ENCODE measurements at places on chromosomes 13 and 19. TPM values are rescaled to one million over a fixed set of nuclear protein-coding genes. Genes with fewer than 3 reads are reported as not detected.

GRCh38 chr19:6801485-6802086, 29.1 kb downstream of the VAV1 start:
- H3K27ac ChIP-seq = peak overlapping the region; percentile 89
- peak; percentile 90 for DNase-seq
- H3K27me3 ChIP-seq = no peaks in the 10 kb centered on the region

- peaks cover 53% of the 10 kb centered on the region for H3K4me1 ChIP-seq
- H3K27ac ChIP-seq = peak overlapping the region; percentile 93
- peaks cover 1% of the 10 kb centered on the region for H3K27me3 ChIP-seq
- no peaks in the 10 kb centered on the region for H3K36me3 ChIP-seq
- peak overlapping the region; percentile 22 for H3K4me3 ChIP-seq
These were observed 9.7 kb upstream of the GIPC1 start for GRCh38 chr19:14505488-14506239.

DNA sequence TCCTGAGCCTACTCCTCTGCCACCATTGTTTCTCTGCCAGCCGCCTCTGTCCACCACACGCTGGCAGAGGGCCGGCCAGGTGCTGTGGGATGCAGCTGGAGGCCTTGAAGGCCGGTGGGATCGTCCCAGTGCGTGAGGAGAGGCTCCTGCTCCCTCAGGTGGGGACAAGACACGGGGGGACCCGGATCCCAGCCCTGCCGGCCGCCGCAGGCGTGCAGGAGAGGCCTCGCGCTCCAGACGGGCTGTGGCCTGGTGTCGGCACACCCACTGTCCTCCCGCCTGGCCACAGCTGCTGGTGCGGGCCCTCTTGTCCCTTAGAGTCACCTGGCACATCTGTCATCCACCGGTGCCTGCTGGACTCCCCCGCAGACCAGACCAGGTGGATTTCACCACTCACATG, 18.1 kb upstream of the GNA15 start:
- H3K4me1 ChIP-seq = no peaks in the 10 kb centered on the region
- H3K27ac ChIP-seq = no peak overlapping the region
- no peaks in the 10 kb centered on the region for H3K36me3 ChIP-seq
- DNase-seq = no peak
- no peak overlapping the region for H3K4me3 ChIP-seq

DNA sequence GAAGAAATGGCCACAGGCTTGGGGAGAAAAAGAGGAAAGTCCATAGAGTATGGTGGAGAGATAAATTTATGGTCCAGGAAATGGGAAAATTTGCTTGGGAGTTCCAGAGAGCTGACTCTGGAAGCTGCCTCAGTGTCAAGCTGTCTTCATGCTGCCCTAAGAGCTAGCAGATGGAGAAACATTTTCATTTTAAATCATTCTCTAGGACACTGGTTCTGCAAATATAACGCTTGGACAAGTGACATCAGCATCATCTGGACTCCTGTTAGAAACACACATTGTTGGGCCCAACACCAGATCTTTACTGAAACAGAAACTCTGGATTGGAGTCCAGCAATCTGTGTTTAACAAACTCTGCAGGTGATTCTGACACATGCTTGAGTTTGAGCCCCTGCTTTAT, 592.0 kb upstream of the KLF12 start:
- no peaks in the 10 kb centered on the region for H3K4me1 ChIP-seq
- H3K4me3 ChIP-seq = no peak overlapping the region
- DNase-seq = no peak
- no peaks in the 10 kb centered on the region for H3K36me3 ChIP-seq

- H3K27me3 ChIP-seq = no peaks in the 10 kb centered on the region
- no peak overlapping the region for H3K4me3 ChIP-seq
- H3K27ac ChIP-seq = no peak overlapping the region
- DNase-seq = no peak
These were observed 389.4 kb downstream of the RFC3 start for GRCh38 chr13:34207334-34207733.

DNA sequence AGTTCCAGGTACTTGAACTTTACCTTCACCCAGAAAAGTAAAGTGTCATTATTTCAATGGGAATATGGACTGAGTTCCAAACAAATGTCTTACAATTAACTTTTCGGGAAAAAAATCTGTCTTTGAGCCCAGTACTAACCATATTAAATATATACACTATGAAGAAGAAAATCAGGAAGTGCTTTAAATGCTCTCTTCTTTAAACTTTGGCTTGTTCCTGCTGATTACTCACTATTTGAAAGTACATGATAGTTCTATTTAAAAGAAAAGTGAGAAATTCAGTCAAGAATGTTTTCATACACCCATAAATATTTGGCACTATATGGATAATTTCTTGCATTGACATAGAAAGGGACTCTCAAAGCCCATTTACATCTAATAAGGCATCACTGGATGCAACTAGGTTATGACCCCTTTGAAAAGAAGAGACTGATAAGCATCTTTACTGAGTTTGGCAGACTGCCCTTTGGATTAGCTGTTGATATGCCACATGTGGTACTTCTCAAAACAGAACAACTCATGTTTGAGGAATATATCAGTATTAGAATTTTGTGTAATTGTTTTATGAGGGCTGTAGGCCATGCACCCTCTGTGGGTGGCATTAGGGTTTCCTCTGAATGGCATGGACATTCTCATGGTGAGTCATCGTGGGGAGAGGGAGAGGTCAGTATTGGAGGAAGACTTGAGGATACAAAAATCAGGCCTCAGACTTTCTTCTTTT, 25.0 kb upstream of the VWA8 start:
- H3K27ac ChIP-seq = no peak overlapping the region
- H3K4me1 ChIP-seq = no peaks in the 10 kb centered on the region
- DNase-seq = no peak
- peaks cover 12% of the 10 kb centered on the region for H3K27me3 ChIP-seq
- H3K36me3 ChIP-seq = no peaks in the 10 kb centered on the region
- no peak overlapping the region for H3K4me3 ChIP-seq

GRCh38 chr19:7914598-7915045, at the start of gene TGFBR3L:
Gene TGFBR3L (plus strand): TSS chr19:7914830.
- no peak for DNase-seq
- H3K4me3 ChIP-seq = peak within 1 kb of the TSS; percentile 53
- H3K36me3 ChIP-seq = peaks cover 10% of the 10 kb centered on the region
- peaks cover 16% of the 10 kb centered on the region for H3K4me1 ChIP-seq
- H3K27me3 ChIP-seq = peaks cover 32% of the 10 kb centered on the region

- no peak overlapping the region for H3K27ac ChIP-seq
- H3K4me3 ChIP-seq = no peak overlapping the region
- no peak for DNase-seq
- H3K4me1 ChIP-seq = no peaks in the 10 kb centered on the region
- no peaks in the 10 kb centered on the region for H3K27me3 ChIP-seq
These were observed 324.1 kb upstream of the PCDH9 start for GRCh38 chr13:67554286-67554685.

GRCh38 chr13:90388887-90389452, 958.5 kb upstream of the MIR17HG start:
- no peak for DNase-seq
- H3K27me3 ChIP-seq = no peaks in the 10 kb centered on the region
- no peak overlapping the region for H3K4me3 ChIP-seq
- H3K4me1 ChIP-seq = no peaks in the 10 kb centered on the region
- H3K27ac ChIP-seq = no peak overlapping the region
- H3K36me3 ChIP-seq = no peaks in the 10 kb centered on the region

- no peak overlapping the region for H3K27ac ChIP-seq
- peaks cover 69% of the 10 kb centered on the region for H3K27me3 ChIP-seq
- no peaks in the 10 kb centered on the region for H3K36me3 ChIP-seq
These were observed 4.4 kb upstream of the ATP1A3 start for GRCh38 chr19:41998246-41999020.

- H3K27ac ChIP-seq = no peak overlapping the region
- no peak overlapping the region for H3K4me3 ChIP-seq
- peaks cover 6% of the 10 kb centered on the region for H3K4me1 ChIP-seq
- no peaks in the 10 kb centered on the region for H3K27me3 ChIP-seq
- H3K36me3 ChIP-seq = peaks cover 2% of the 10 kb centered on the region
These were observed 118.7 kb downstream of the FOXO1 start for GRCh38 chr13:40547591-40548315.

- DNase-seq = no peak
- H3K27me3 ChIP-seq = peaks cover 3% of the 10 kb centered on the region
- H3K4me3 ChIP-seq = no peak overlapping the region
- H3K36me3 ChIP-seq = no peaks in the 10 kb centered on the region
- no peak overlapping the region for H3K27ac ChIP-seq
These were observed 234.6 kb upstream of the RFC3 start for GRCh38 chr13:33583398-33583797.

DNA sequence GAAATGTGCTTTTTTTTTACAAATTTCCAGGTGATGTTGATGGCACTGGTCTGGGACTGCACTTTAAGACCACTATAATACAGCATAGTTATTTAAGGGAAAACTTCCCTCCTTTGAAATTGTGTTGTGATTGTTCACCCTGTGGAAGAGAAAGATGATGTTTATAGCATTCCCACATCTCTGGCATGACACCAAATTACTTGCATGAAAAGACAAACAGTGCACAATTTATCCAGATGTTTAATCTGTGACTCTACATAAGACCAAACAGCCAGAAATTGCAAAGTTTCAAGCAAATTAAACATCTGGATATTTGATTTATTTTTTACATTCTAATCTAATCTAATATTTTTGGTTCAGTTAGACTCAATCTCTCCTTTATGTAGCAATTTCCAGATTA, 51.6 kb downstream of the UFM1 start:
- H3K36me3 ChIP-seq = no peaks in the 10 kb centered on the region
- no peak for DNase-seq
- no peaks in the 10 kb centered on the region for H3K27me3 ChIP-seq
- H3K4me3 ChIP-seq = no peak overlapping the region

DNA sequence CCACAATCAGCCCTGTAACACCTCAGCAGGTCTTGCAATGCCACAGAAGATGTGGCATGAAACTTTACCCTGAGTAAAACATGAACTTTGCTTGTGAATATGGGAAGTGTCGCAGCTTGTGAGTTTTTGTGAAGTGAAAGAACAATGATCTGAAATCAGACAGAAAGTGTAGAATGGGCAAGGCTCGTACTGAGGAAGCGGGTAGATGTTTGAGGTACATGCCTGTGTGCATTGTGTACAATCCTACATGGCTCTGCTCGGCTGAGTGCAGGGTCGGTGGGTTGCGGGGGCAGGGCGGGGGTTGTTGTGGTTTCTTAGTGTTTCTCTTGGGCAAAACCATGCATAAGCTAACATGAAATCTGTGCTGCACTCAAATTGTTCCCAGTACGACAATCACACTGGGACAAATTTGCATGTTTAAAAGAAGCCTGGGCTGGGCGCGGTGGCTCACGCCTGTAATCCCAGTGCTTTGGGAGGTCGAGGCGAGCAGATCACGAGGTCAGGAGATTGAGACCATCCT, 1.1 kb downstream of the NLRP13 start:
- no peak overlapping the region for H3K4me3 ChIP-seq
- H3K27me3 ChIP-seq = no peaks in the 10 kb centered on the region
- no peak for DNase-seq
- no peak overlapping the region for H3K27ac ChIP-seq
- no peaks in the 10 kb centered on the region for H3K36me3 ChIP-seq
- H3K4me1 ChIP-seq = no peaks in the 10 kb centered on the region

DNA sequence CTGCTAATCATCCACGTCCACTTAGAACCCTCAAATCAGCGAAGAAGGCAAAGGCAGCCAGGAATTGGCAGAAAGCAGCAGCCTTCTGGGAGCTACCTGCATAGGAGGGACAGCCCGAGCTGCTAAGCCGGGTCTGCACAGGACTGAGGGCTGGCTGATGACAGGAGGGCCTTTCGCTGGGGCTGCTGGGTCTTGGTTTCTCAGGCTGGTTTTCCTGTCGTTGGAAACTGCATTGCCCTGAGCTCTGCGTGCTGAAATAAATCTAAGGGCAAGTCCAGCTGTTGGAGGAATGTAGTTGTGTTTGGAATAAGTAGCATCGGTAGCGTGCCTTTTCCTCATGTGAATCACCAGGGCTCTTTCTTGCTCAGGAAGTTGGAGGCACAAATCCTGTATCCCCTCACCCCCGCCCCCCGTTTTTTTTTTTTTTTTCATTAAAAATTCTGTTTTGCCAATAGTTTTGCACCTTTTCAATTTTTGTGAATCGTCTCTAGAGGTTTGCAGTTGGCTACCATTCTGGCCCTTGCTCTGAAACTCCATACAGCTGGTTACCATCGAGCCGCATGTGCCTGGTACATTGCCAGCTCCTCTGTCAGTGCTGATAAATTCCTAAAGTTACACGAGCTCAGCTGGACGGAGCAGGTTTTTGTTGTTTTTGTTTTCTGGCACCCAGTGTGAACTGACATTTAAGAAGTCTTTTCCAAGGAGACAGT, 193.9 kb upstream of the RNF113B start:
- no peaks in the 10 kb centered on the region for H3K4me1 ChIP-seq
- H3K36me3 ChIP-seq = no peaks in the 10 kb centered on the region
- DNase-seq = no peak
- no peak overlapping the region for H3K4me3 ChIP-seq
- H3K27ac ChIP-seq = no peak overlapping the region

- no peak for DNase-seq
- no peaks in the 10 kb centered on the region for H3K4me1 ChIP-seq
- no peak overlapping the region for H3K27ac ChIP-seq
- no peak overlapping the region for H3K4me3 ChIP-seq
These were observed 5.9 kb downstream of the CEACAM19 start for GRCh38 chr19:44677019-44677811.

DNA sequence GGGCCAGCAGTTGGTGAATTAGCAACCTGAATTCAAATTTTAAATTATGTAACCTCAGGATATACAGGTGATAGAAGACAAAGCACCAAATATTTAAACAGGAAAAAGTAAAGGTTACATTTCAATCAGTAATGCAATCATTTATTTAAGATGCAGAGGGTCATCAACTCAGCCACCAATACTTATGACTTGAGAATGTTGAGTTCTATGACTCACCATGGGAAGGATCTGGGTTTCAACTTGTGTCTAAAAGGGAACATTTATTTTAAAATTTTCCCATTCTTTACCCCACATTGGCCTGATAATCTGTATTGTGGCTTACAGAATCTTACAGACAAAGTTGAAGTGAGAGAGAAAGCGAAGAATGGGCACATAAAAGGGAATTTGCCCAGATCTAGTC, 418.0 kb downstream of the NDFIP2 start:
- no peak overlapping the region for H3K27ac ChIP-seq
- H3K4me1 ChIP-seq = peaks cover 4% of the 10 kb centered on the region
- DNase-seq = no peak
- no peak overlapping the region for H3K4me3 ChIP-seq
- H3K36me3 ChIP-seq = no peaks in the 10 kb centered on the region

- peaks cover 3% of the 10 kb centered on the region for H3K4me1 ChIP-seq
- no peaks in the 10 kb centered on the region for H3K27me3 ChIP-seq
- peaks cover 32% of the 10 kb centered on the region for H3K36me3 ChIP-seq
- H3K27ac ChIP-seq = no peak overlapping the region
- DNase-seq = peak; percentile 32
These were observed 96.7 kb downstream of the GJA3 start for GRCh38 chr13:20064128-20064527.

- no peaks in the 10 kb centered on the region for H3K27me3 ChIP-seq
- DNase-seq = no peak
- H3K4me3 ChIP-seq = no peak overlapping the region
- no peaks in the 10 kb centered on the region for H3K4me1 ChIP-seq
These were observed 163.0 kb downstream of the FGF9 start for GRCh38 chr13:21833921-21834320.

GRCh38 chr13:77521194-77521593, 14.3 kb upstream of the SCEL start:
- peaks cover 3% of the 10 kb centered on the region for H3K27me3 ChIP-seq
- H3K27ac ChIP-seq = no peak overlapping the region
- no peaks in the 10 kb centered on the region for H3K4me1 ChIP-seq
- DNase-seq = no peak

- no peak overlapping the region for H3K4me3 ChIP-seq
- DNase-seq = no peak
- H3K27ac ChIP-seq = no peak overlapping the region
- no peaks in the 10 kb centered on the region for H3K27me3 ChIP-seq
These were observed 27.1 kb downstream of the NAXD start for GRCh38 chr13:110642291-110642981.

The FXYD1 gene
- 1.8 TPM for total RNA-seq

The SPRED3 gene
- total RNA-seq = 1.2 TPM

The LILRB5 gene
- total RNA-seq = not detected

The ATP8B3 gene
- total RNA-seq = 28.8 TPM

The FARP1 gene
- total RNA-seq = 0.67 TPM

The ZNF331 gene
- 20.2 TPM for total RNA-seq

The KIR2DL1 gene
- not detected for total RNA-seq
